DND-41 (cell line): ENCODE measurements at places on chromosomes 11 and 22.
A peak's percentile ranks its signal among the peaks of the same experiment; 100 is the strongest.

GRCh38 chr11:93329936-93330445, 551 bp upstream of the DEUP1 start:
- no peaks in the 10 kb centered on the region for H3K4me1 ChIP-seq
- H3K27ac ChIP-seq = no peak overlapping the region
- H3K4me3 ChIP-seq = no peak overlapping the region
- DNase-seq = no peak
- H3K27me3 ChIP-seq = no peaks in the 10 kb centered on the region
- H3K36me3 ChIP-seq = no peaks in the 10 kb centered on the region

GRCh38 chr11:43852057-43852636, 28.5 kb upstream of the ALKBH3 start:
- H3K4me1 ChIP-seq = no peaks in the 10 kb centered on the region
- H3K36me3 ChIP-seq = peaks cover 35% of the 10 kb centered on the region
- no peaks in the 10 kb centered on the region for H3K27me3 ChIP-seq
- H3K4me3 ChIP-seq = no peak overlapping the region
- DNase-seq = peak; percentile 76

DNA sequence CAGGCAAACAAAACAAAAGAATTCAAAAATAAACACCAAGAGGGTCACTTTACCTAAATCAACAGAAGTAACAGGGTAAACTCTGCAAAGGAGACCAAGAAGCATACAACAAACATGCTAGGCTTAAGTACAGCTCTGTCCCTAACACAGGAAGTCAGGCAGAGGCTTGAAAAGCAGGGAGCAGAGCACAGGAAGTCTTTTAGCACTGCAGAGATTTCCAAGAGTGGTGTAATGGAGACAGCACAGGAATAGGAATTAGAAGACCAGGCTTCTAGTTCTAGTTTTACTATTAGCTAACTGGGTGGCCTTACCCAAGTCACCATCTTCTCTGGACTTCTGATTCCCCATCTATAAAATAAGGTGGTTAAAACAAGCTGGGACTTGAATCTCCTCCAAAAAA, 1.9 kb downstream of the RBFOX2 start:
- DNase-seq = no peak
- peaks cover 23% of the 10 kb centered on the region for H3K4me1 ChIP-seq
- no peak overlapping the region for H3K27ac ChIP-seq
- no peak overlapping the region for H3K4me3 ChIP-seq

- no peaks in the 10 kb centered on the region for H3K36me3 ChIP-seq
- no peak overlapping the region for H3K27ac ChIP-seq
- no peak for DNase-seq
- H3K27me3 ChIP-seq = peaks cover 6% of the 10 kb centered on the region
Observed at GRCh38 chr11:123122341-123122740, 60.4 kb upstream of the HSPA8 start.

GRCh38 chr11:120694726-120695125, 183.2 kb downstream of the GRIK4 start:
- H3K4me3 ChIP-seq = no peak overlapping the region
- no peaks in the 10 kb centered on the region for H3K4me1 ChIP-seq
- no peak for DNase-seq
- H3K27ac ChIP-seq = no peak overlapping the region

- no peaks in the 10 kb centered on the region for H3K36me3 ChIP-seq
- H3K4me1 ChIP-seq = no peaks in the 10 kb centered on the region
- DNase-seq = no peak
- no peak overlapping the region for H3K4me3 ChIP-seq
Observed at GRCh38 chr22:48857202-48857805, 970.4 kb downstream of the BRD1 start.

DNA sequence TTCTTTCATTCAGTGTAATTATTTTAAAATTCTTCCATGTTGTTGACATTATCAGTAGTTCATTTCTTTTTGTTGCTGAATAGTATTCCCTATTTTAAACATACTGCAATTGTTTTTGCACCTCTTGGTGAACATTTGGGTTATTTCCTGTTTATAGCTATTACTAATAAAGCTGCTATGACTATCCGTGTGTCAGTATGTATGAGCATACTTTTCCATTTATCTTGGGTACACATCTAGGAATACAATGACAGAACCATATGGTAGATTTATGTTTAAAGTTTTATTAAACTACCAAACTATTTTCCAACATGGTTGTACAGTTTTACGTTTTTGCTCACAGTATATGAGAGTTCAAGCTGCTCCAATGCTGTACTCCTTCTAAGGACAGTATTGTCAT, 22.0 kb upstream of the FIBIN start:
- H3K4me1 ChIP-seq = no peaks in the 10 kb centered on the region
- no peaks in the 10 kb centered on the region for H3K36me3 ChIP-seq
- H3K4me3 ChIP-seq = no peak overlapping the region
- DNase-seq = no peak
- no peaks in the 10 kb centered on the region for H3K27me3 ChIP-seq
- H3K27ac ChIP-seq = no peak overlapping the region

- no peaks in the 10 kb centered on the region for H3K4me1 ChIP-seq
- peak; percentile 78 for DNase-seq
- H3K27ac ChIP-seq = no peak overlapping the region
- peaks cover 23% of the 10 kb centered on the region for H3K36me3 ChIP-seq
- H3K27me3 ChIP-seq = no peaks in the 10 kb centered on the region
Observed at GRCh38 chr11:117807482-117808327, 10.7 kb upstream of the DSCAML1 start.
